ENCODE measurements at places on chromosomes 3 and 15.

DNA sequence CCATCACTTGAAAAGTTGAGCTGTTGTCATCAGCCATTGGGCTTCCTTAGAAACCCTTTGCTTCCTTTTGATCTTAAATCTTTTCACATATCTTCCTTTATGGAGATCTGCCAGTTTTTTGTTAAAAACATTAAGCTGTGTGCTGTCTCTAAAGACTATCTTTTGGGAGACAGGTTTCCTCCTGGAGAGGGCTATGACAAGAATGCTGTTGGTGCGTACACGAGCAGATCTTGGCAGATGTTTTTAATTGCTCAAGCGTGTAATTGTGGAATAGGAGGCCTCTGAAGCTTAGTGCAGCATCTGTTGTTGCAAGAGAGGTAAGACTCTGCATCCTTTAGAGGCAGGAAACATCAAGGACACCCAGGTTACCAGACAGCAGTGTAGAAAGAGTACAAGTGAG, 56.8 kb downstream of the PHLDB2 start:
- DNase-seq: no peak

GRCh38 chr3:191399918-191400317, 61.0 kb upstream of the PYDC2 start:
- DNase-seq: no peak

DNA sequence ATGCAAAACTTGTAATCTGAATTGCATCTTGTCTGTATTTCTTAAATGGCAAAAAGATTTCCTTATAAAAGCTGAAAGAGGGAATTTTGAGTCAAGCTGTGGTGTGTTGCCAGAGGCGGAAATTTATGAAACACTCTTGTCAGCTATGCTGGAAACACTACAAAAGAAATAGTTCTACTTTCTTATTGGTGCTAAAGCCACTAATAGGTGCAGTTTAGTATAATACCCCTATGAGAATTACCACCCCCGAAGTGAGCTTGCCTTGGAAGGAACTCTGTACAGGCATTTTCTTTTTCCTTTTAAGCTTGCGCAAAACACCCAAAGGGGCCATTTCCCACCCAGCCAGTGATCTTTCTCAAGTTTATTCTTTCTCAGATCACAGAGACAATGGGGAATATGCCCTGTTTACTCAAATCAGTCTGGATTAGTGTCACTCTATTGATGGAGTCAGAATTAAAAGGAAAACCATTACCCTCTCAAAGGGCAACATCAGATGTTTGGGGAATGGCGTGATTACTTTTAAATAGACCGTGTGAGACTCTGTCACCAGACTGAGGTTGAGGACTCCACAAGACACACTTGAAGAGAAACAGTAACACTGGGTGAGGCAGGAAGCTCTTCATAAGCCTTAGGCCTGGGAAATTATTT, 166.0 kb downstream of the TP63 start:
- DNase-seq: no peak

- DNase-seq: no peak
Measured at GRCh38 chr3:18886331-18886730, 262.0 kb upstream of the KCNH8 start.

DNA sequence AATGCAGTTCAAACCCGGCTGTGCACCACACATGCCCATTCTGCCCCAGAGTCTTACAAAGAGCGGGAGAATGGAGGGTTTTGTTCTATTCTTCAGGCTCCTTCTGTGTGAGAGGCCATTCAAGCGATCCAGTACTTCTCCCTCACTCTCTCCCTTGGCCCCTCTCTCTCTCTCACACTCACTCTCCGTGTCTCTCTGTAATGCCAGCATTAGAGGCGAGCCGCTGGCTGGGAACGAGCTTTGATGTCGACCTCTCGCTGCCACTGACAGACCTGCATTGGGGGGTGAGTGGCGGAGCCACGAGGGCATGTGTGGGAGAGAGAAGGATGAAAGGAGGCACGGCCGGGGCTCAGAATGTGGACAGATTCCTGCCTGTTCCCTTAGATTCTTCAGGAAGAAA, 231.7 kb upstream of the ARRDC4 start:
- no peak for DNase-seq

DNA sequence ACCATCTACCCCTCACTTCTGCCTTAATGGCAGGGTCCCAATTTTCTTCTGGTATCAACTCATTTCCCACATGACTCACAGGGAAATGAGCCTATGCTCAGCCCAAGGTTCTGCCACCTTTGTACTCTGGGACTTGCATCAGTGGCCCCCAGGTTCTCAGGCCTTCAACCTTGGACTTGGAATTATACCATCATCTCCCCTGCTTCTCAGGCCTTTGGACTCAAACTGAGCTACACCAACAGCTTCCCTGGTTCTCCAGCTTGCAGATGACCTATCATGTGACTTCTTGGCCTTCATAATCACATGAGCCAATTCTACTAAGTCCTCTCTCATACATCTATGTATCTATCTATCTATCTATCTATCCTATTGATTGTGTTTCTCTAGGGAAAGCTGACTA, 149.5 kb downstream of the PLCH1 start:
- no peak for DNase-seq

- DNase-seq: no peak
Measured at GRCh38 chr3:106428565-106428994, 559.8 kb upstream of the CBLB start.

DNA sequence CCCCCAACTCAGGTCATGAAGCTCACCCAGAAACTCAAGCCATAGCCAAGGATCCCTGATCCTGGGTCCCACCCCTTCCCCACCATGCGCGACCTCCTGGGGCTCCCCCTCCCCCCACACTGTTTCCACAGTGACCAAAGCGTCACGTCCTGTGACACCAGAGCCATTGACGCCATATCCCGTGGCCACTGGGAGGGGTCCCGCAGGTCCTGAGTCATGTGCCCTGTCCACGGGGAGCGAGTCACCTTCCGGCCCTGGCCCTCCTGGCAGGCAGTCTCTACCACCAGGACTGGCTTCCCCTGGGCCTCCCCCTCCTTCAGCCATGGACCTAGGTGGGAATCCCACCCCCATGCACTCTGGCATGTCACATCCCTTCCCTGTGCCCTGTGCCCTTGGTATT, 15.6 kb downstream of the SEMA3F start:
- DNase-seq: no peak

- DNase-seq: no peak
Measured at GRCh38 chr3:128319107-128319506, 147.6 kb downstream of the DNAJB8 start.

- no peak for DNase-seq
Measured at GRCh38 chr3:5162102-5162501, 25.4 kb upstream of the EDEM1 start.

DNA sequence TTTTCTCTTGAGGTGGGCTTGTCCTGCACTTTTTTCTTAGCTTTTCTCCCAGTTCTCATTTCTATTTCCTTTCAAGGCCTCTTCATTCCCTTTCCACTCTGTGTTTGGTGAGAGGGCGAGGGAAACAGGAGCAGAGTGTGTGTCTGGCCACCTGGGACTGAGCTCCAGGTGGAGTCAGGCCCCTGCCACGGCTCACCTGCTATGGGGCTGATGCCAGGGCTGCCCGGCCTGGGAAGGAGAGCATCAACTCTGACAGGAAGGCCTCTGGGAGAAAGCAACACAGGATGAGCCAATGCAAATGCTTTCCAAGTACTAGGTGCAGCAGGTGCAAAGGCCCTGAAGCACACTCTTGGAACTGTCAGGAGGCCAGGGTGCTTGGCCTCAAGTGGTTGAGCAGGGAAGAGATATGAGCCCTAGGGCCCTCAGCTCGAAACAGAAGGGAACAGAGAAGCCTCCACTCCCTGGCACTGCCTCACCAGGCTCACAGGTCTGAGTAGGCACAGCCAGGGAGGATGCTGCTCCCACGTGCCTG, 27.3 kb upstream of the DUSP7 start:
- DNase-seq: no peak

DNA sequence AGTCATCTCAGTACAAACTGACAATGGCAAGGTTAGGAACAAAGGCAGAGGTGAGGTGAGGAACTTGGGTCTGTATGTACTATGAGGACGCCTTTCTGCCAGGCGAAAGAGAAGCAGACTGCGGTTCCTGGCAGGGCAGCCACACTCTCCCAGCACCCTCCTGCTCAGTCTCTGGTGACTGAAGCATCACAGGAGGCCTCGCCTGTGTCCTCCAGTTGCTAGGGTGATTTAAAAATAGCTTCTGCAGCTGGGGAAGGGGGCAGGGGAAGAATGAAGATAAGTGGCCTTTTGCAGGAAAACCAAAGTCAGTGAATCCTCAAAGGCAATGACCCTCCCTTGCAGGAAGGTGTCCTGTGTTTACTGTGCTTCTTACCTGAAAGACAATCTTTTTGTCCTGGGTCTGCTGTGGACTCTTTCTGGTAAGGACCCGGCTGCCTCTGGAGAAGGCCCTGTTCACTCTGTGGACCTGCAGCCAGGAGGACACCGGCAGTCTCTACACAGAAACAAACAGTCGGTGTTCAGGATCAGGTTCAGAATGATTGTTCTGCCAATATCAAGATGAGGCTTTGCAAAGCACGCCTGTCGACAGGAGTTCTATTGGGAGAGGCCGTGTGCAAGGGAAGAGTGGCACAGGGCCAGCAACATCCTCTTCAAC, 65.7 kb upstream of the DGKG start:
- no peak for DNase-seq

GRCh38 chr3:114323546-114324254, 29.9 kb downstream of the TIGIT start:
- DNase-seq: no peak

GRCh38 chr3:23341147-23341838, 138.2 kb downstream of the UBE2E2 start:
- no peak for DNase-seq

GRCh38 chr3:129440618-129441190, 680 bp downstream of the IFT122 start:
- no peak for DNase-seq

DNA sequence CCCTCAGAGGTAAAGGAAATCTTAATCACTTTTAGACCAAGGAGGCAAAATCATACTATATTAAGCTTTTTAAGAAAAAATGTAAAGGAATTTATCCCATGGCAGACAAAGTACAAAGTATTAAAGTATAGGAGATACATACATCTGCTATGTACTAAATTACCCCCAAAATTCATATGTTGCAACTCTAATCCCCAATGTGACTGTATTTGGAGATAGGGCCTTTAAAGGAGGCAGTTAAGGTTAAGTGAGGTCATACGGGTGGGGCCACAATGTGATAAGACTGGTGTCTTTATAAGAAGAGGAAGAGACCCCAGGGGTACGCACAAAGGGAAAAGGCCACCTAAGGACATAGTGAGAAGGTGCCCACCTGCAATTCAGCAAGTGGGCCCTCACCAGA, 657.0 kb upstream of the ADAMTS9 start:
- no peak for DNase-seq

- no peak for DNase-seq
Measured at GRCh38 chr15:71629781-71630474, 180.4 kb upstream of the NR2E3 start.

DNA sequence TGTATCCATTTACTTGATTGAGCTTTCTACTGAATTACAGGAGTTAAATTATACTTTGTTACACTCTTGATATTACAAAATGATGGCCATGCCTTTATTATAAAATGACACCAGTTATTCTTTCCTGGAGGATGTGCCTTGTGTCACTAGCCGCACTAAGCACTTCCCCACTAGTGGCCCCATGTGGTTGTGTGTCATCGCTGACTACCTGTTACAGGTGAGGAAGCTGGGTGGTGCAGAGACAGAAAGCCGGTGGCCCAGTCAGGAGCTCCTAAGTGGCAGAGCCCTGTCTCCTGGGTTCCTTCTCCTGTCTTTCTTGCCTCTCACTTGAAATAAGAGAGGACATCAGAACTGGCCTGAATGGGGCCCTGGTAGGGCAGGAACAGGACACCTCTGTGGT, 96.8 kb downstream of the IGF1R start:
- DNase-seq: no peak

GRCh38 chr15:48582452-48583247, 62.9 kb downstream of the FBN1 start:
- no peak for DNase-seq

DNA sequence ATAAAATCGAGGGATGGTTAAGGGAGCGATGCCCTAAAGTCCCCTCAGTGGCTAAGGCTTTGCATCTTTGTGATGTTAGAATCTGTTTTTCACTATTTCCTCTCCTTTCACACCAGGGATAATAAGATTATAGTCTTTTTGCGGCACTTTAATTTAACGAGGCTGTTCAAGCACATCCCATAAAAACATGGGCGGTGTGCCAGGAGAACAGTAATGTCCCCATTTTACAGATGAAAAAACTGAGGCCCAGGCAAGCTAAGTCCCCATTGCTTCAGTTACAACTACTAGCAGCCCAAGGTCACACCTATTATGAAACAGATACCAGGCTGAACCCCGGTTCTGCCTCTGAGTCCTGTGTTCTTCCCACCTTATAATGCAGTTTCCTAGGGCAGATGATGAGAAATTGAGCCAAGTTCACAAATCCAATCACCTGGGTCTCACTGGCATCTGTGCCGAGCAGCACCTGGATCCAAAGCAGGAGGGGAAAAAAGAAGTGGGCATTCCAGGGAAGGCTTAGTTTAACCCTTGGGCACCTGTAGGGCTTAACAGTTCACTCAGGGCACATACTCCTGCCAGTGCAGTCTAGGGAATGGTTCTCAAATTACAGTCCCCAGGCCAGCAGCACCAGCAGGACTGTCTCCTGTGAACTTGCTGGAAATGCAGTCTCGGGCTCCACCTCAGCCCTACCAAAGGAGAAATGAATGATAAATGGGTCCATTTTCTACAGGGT, 169.3 kb downstream of the RAB11A start:
- no peak for DNase-seq

- no peak for DNase-seq
Measured at GRCh38 chr15:40567111-40567510, 2.0 kb upstream of the RPUSD2 start.

DNA sequence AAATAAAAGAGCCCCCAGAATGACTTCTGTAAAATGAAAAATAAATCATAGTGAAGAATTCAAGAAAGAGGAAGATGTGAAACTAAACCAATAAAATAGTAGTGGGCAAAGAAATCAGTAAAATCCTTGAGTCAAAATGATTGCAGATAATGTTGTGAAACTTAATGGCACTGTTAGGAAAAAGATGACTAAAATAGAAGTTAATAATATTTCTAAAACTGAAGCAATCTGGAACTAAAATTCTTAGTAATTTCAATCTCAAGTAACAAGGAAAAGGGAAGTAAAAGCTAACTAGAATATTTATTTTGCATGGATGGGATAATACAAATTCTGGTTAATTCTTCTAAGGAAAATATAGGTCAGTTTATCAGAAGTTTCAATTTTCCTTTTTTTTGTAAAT, 84.6 kb downstream of the TMCO5A start:
- DNase-seq: no peak

DNA sequence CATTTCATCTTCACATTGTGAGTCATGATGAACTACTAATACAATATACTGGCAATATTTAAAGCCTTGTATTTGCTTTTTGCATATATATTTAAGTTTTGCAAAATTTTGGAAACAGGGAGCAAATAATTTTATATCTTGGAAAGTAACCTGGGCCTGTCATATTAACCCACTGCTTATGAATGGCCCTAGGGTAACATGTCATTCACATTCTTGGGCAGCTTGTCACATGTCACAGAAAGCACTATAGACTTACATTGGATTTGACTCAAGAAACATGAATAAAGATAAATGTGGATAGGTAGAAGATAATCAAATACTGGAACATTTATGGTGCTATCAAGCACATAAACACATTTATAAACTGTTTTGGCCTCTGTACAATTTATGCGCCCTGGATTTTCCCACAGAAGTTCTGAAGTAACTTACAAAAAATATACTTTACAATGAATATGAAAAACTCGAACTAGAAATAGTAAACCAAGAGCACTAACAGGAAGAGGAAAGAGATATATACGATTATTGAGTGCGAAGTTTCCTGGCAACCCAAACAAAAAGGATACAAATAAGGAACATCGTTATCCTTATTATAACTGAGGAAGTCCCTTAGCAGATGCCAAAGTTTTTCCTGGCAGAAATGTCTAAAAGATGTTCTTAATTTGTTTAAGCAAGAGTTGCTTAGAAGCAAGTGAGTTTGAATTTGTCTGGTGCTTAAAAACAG, 257.2 kb downstream of the RBMS3 start:
- DNase-seq: no peak
